ENCODE measurements at places on chromosomes 1 and 21. TPM values are rescaled to one million over a fixed set of nuclear protein-coding genes. Genes with fewer than 3 reads are reported as not detected.

Gene EFHD2
- 147 TPM for polyA plus RNA-seq

Gene MCOLN2
- polyA plus RNA-seq = 0.67 TPM

Gene YARS1
- 79.9 TPM for polyA plus RNA-seq

Gene ST6GALNAC5
- polyA plus RNA-seq = not detected

Gene ACTN2
- 3.2 TPM for polyA plus RNA-seq

Gene CAPN8
- polyA plus RNA-seq = 14.8 TPM

Gene LEFTY2
- 0.07 TPM for polyA plus RNA-seq

Gene TRAF3IP3
- polyA plus RNA-seq = 1.1 TPM

Gene ANGPTL1
- polyA plus RNA-seq = 1.3 TPM

Gene DLGAP3
- not detected for polyA plus RNA-seq

Gene IL20
- polyA plus RNA-seq = not detected

Gene RGS8
- not detected for polyA plus RNA-seq

Gene PDE4DIP
- polyA plus RNA-seq = 42.2 TPM

Gene ITGB2
- polyA plus RNA-seq = 15.4 TPM

Gene FAM167B
- polyA plus RNA-seq = 2.6 TPM

Gene ITLN2
- 90.2 TPM for polyA plus RNA-seq

Gene CFHR1
- not detected for polyA plus RNA-seq

Gene F3
- polyA plus RNA-seq = 13.2 TPM

Gene C1orf94
- not detected for polyA plus RNA-seq

Gene OR2AK2
- not detected for polyA plus RNA-seq

Gene APP
- polyA plus RNA-seq = 319 TPM

Gene CAMTA1
- polyA plus RNA-seq = 172 TPM

Gene MEGF6
- 1.9 TPM for polyA plus RNA-seq

Gene FCGR2B
- 12.3 TPM for polyA plus RNA-seq

Gene ARHGEF16
- polyA plus RNA-seq = 117 TPM

Gene CLEC20A
- polyA plus RNA-seq = not detected

Gene NID1
- polyA plus RNA-seq = 36.0 TPM

Gene TMEM53
- polyA plus RNA-seq = 20.1 TPM

Gene NBPF20
- 0.45 TPM for polyA plus RNA-seq

Gene SMPDL3B
- 19.2 TPM for polyA plus RNA-seq

Gene AGT
- polyA plus RNA-seq = 0.81 TPM

Gene PLPPR4
- polyA plus RNA-seq = 0.41 TPM

Gene ZMYND12
- polyA plus RNA-seq = 1.1 TPM

Gene CYP4A11
- polyA plus RNA-seq = 0.16 TPM

Gene KMO
- polyA plus RNA-seq = 0.45 TPM
